T-helper 2 cell (primary cell): ENCODE measurements at places on chromosomes 1 and 21.

GRCh38 chr21:31555741-31556191 lies 103.7 kb upstream of the SOD1 start:
- no peak for DNase-seq

DNA sequence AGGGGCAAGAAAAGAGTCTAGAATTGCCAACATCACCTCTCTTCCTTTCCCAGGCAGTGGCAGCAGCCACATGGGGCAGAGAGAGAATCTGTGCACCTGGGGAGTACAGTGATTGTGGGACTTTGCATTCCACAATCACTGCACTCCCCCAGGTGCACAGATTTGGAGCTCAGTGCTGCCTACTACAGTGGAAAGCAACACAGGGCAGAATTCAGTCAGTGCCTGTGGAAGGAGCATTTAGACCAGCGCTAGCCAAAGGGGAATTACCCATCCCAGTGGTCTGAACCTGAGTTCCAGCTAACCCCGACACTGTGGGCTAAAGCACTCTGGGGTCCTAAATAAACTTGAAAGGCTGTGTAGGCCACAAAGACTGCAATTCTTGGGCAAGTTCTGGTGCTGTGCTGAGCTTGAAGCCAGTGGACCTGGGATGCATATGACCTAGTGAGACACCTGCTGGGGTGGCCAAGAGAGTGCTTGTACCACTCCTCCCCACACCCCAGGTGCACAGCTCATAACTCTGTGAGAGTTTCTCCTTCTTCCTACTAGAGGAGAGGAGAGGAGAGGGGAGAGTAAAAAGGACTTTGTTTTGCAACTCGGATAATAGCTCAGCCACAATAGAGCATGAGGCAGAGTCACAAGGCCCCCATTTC lies 50.3 kb downstream of the NUP210L start:
- DNase-seq = no peak

DNA sequence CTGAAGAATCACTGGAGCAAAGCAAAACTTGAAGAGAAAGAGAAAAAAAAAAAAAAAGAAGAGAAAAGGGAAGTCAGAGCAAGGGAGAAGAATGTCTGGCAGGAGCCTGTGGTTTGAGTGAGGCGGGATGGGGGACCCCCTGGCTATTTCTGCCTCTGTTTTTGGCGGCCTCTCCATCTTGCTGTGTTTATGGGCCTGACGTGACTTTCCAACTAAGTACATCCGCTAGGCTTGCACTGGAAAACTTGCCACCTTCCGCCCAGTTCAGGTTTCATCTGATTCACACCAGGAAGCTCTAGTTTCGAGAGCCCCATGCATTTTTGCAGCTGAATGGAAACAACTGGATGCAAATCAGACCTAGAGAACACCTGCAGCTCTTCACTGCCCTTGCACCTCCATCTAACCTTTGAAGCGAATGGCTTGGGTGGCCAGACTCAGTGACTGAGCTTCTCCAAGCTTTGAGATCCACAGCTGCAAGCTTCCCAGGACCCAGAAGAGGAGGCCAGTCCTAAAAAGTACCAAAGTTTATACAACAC lies 28.0 kb downstream of the TBX15 start:
- no peak for DNase-seq

- DNase-seq = peak; percentile 53
These were observed 6.7 kb upstream of the RNASEL start for GRCh38 chr1:182595641-182596240.

DNA sequence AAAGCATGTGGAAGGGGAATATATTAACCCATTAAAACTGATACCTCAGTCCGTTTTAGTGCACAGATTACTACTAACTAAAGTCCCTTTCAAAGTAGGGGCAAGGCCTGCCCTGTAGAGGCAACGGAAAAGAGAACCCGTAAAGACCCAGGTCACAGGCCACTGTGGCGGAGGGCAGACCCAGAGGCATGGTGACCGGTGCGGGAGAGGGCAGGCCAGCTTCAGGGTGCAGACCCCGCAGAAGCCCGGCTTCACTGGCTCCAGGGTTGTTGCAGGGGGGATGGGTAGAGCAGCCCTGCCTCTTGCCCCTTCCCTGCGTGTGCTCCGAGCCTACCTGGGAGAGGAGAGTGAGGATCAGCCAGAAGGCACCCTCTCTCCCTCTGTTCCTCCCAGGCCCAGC lies 17.7 kb downstream of the CNTN2 start:
- no peak for DNase-seq

- no peak for DNase-seq
These were observed 103.6 kb upstream of the KAZN start for GRCh38 chr1:14494911-14495310.

DNA sequence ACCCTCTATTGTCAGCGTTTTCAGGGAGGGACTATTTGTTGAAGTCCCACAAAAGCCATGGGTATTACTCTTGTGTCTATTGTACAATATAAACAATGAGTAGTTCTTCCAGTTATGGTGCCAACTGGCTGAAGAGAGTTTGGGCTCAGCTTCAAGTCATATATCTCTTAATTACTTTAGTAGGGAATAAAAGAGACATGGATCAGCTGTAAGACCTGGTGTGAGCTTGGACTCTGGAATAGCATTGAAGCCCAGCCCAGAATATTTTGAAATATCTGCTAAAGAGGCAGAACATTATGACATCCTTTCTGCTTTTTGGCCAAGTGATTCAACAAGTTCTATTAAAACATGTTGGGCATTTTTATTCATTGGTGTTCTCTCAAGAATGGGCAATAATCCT lies 224.9 kb downstream of the BACH1 start:
- no peak for DNase-seq

GRCh38 chr1:96741335-96741734 lies 19.8 kb downstream of the PTBP2 start:
- DNase-seq = no peak

DNA sequence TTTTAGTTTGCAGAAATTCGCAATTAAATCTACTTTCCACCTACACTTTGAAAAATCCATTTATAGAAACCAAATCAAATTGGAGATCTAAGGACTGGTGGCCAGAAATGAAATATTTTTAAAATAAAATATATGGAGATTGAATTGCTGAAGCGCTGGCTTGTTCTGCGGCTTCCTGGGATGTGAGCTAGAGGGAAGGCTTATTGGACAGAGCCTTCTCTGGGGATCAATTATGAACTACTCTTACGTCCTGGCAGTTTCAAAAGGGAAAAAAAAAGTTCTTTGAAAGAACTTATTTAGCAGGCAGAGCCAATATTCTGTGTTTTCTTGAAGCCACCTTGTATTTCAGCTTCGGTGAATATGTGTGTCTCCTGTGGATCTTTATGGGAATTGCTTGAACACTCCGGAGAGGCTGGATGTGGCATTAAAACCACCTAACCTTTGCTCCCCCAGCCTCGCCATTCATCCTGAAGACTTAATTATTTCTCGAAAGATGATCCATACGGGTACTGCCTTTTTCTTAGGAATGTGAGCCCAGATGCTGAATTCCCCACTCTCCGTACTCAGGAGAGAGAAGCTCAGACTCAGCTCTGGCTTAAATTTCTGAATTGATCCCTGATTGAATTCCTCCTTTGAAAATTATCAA lies 478.9 kb upstream of the VAMP3 start:
- DNase-seq = no peak

DNA sequence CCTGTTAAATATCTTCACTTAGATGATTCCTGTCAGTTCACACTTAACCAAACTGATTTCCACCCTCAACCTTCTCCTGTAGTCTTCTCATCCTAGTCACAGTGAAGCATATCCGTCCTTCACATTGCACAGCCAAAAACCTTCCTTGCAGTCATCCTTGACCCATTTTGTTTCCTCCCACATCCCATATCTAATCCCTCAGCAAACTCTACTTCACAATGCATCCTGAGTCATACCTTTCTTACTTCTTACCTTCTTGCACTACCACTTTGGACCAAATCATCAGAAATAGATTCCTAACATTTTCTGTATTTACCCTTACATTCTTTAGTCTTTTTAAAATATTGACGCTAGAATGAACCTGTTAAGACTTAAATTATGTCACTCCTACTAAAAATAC lies 86.9 kb downstream of the OLFML2B start:
- DNase-seq = no peak

DNA sequence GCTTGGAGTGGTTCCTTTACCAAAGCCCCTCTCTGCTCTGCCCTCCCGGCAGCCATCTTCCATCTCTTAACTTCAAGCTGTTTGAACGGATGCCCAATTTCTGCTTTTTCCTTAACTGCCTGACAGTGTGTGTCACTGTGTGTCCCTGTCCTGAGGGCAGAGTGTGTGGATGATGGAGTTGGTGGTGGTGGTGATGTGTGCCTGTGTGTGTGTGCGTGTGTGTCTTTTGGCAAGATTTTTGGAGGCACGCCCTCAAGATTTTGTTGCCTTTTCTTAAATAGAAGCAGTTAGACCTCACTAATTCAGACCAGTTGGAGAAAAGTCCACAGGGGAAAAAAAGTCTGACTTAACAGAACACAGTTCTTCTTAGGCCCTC lies 30.3 kb downstream of the SERTAD4 start:
- no peak for DNase-seq

GRCh38 chr1:181588631-181589030 lies 105.3 kb downstream of the CACNA1E start:
- DNase-seq = no peak

- DNase-seq = no peak
These were observed 55.2 kb upstream of the MRPS6 start for GRCh38 chr21:34018185-34018584.

GRCh38 chr21:38486706-38487105 lies 11.6 kb downstream of the ERG start:
- no peak for DNase-seq

DNA sequence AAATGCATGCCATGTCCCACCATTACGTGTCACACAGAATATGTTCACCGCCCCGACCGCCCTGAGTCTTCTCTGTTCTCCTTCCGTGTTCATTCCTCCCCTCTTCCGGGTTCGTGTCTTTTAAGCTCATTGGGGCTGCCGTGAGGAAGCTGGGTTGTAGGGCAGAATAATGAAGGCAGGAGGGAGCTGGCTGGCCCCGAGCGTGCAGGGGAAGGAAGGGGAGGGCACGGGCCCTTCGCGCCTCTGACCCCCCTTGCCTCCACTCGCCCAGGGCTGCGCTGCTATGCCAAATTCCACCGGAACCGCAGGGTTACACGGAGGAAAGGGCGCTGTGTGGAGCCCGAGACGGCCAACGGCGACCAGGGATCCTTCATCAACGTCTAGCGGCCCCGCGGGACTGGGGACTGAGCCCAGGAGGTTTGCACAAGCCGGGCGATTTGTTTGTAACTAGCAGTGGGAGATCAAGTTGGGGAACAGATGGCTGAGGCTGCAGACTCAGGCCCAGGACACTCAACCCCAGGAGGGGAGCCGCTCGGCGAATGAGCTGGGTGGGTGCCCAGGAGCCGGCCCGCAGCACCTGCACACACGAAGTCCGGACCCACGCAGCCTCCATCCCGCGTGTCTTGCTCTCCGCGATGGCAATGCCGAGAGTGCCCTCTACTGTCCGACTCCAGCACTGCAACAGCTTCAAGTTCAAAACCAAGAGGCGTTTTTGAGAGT lies 16.5 kb upstream of the AGTRAP start:
- DNase-seq = peak; percentile 90

DNA sequence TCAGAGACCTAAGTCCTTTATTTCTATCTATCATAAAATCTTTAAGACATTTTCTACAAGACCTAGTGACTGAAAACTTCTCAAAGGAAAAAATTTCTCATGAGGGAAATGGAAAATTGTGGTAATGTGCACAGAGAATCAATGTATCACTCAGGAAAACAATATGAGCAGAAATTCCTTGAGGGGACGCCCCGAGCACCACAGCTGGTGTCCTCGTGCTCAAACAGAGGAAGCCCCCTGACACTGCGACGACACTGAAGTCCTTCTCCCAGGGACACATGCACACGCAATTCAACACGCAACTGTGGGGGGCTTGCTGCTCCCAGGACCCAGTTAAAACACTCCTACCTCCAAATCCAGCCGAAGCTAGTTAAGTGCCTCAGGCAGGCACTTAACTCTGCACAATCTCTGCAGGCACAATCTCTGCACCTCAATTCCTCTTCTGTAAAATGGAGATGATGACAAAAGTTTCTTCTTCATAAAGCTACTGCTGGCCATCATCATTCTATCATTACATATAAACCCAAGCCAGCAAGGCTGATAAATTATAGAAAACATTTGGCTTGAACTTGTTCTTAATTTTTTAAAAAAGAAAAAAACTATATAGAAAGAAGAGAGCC lies 16.0 kb downstream of the ZBTB17 start:
- DNase-seq = no peak

DNA sequence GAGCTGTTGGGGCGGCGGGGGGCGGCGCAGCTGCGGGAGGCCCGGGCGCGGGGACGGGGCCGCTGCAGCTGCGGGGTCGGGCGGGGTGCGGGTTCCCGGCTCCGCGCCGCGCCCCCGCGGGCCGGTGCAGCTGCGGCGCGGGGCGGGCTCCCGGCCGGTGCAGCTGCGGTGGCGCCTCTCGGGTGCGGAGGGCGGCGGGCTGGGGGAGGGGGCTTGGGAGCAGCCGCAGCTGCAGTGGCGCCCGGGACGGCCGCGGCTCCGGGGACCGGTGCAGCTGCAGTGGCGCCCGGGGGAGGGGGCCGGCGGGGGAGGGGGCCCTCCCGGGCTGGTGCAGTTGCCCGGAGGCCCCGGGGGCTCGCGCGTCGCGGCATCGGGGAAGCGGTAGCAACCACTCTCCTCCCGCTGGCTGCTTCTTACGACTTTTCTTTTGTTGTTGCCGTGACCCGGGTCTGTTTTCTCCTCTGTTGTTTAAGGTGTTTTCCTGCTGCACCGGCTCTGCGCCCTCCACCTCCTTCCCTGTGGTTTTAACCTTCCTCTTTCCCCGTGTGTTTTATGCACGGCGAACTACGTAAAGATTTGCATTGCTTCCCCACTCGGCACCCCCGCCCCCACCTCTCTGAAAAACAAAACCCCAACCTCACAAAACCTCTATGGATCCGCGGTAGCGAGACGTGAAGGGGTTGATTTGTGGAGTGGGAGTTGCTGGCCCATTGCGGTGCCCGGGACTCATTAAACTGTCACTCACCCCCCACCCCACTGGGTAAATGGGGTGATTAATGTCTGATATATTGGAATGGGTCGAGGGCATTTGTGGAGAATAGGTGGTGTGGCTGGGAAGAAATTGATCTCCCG lies 1.7 kb upstream of the ZBTB18 start:
- DNase-seq = peak; percentile 22

GRCh38 chr1:31422505-31423319 lies 9.7 kb downstream of the SERINC2 start:
- DNase-seq = peak; percentile 49

GRCh38 chr1:152107031-152107983 lies 7.9 kb downstream of the TCHH start:
- no peak for DNase-seq

DNA sequence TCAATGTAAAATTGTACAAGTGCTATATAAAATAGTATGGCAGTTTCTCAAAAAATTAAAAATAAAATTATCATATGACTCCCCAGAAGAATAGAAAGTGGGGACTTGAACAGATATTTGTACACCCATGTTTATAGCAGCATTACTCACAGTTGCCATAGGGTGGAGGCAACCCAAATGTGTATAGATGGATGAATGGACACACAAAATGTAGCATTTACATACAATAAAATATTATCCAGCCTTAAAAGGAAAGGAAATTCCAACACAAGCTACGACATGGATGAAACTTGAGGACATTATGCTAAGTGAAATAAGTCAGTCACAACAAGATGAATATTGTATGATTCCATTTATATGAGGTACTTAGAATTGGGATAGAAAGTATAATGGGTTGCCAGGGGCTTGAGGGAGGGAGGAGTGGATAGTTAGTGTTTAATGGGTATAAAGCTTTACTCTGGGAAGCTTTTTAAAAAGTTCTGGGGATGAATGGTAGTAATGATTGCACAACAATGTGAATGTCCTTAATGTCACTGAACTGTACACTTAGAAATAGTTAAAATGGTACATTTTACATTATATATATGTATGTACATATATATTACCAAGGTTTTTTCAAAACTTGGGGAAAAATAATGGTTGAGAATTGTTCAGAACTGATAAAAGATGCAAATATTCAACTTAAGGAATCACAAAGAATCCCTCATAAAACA lies 53.0 kb upstream of the ADORA3 start:
- DNase-seq = no peak
